ENCODE measurements at places on chromosomes 3 and 15.

DNA sequence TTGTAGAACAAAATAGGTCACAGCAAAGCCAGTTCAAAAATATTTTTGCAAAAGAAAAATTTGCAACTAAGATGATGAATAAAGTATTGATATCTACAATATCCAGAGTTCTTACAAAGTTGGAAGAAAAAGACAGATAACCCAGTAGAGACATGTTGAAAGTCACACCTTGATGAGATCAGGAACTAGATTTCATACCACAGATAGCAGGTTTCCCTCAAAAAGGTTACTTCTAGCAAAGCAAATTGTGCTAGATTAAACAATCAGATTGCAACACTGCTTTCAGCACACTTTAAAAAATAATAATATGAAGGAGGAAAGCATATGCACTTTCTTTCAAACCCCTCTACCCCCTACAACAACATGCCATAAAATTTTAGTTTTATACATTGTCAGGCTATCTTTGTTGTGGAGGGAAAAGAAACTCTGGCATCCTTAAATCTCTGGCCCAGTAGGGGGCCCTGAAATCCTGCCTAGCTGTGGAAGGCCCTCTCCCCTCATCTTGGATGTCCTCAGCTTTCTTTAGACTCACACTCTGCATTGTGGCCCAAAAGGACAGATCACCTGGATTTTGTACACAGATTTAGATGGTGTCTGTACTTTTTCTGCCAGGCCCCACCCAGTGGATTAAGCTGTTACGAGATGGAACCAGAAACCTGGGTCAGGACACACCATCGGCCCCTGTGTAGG is 50.9 kb downstream of the CCR3 start:
- no peak for DNase-seq

DNA sequence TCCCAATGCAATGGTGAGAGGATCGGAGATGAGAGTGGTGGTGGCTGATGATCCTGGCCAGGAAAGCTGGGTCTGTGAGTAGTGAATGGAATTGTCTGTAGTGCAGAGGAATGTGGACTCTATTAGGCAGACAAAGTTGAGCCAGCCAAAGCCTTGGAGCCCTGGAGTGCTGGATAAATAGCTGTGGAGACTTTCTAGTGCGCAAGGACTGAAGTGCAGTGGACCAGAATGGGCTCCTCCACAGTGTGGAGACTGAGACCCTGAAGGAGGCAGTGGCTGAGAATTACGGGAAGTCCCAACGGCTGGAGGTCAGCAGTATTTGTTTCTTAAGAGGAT is 874 bp downstream of the ZNF662 start:
- DNase-seq = no peak

DNA sequence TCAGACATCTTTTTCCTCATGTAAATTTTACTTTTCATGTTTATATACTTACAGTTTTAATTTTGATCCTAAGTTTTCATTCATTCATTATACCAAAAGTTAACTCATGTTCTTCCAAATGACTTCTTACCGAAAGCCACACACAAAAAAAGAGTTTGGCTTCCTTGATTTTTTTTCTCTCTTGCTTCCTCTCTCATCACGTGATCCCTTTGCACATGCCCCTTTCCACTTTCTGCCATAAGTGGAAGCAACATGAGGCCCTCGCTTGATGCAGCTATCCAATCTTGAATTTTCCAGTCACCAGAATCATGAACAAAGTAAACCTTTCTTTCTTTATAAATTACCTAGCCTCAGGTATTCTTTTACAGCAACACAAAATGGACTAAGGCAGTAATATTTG is 93.7 kb downstream of the LEKR1 start:
- no peak for DNase-seq

DNA sequence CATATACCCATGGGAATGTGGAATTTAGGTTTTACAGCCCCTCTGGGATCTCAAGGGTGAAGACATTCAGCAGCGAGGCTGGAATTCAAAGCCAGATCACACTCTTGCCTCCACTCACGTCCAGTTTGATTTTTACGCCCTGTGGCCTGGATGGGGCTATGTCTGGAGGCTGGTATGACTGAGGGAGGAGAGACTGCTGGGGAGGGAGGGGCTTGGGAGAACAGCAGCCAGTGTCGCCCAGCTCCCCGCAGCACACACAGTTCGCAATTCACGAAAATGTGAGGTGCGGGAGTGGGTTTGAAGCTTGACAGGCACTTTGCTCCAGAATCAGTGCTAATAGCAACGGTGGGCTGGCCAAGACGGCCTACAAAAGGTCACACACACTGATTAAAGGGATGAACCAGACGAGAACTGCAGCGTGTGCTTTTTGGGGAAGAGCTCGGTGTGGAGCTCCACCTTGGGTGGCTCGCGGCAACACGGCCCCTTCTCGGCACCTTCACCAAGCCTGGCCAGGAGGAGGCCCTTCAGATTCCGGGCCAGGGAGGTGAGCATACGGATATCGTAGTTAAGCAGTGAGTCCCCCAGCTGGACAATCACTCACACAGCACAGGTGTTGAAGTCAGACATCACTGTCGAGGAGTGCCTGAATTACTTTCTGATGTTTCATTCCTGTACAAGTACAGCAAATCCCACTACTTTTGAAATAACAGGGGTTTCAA is 16.4 kb downstream of the EHD4 start:
- DNase-seq = no peak

GRCh38 chr3:100269410-100270214 is 8.8 kb downstream of the TBC1D23 start:
- DNase-seq = peak; percentile 31

GRCh38 chr3:110697961-110698360 is 373.7 kb upstream of the NECTIN3 start:
- DNase-seq = no peak

DNA sequence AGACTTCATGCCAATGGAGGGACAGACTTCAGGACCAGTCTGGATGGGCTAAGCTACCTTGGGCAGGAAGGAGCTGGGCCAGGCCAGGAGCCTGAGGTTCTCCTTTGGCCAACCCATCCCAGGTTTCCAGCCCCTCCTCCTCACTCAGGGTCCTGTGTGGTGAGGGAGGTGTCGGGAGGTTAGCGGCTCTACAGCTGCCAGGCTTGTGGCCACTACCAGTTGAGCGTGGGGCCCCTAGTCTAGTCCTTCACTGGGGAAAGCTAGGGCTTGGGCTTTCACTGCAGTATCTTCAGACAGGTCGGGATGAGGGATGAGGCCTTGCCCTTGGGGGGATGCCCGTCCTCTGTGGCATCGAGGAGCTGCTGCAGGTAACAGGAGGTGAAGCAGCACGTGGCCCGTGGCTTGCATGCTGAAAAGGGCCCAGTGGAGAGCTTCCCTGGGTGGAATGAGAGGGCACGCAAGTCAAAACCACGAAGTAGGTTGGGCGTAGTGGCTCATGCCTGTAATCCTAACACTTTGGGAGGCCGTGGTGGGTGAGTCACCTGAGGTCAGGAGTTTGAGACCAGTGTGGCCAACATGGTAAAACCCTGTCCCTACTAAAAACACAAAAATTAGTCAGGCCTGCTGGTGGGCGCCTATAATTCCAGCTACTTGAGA is 8.5 kb upstream of the FANCD2 start:
- peak; percentile 76 for DNase-seq

DNA sequence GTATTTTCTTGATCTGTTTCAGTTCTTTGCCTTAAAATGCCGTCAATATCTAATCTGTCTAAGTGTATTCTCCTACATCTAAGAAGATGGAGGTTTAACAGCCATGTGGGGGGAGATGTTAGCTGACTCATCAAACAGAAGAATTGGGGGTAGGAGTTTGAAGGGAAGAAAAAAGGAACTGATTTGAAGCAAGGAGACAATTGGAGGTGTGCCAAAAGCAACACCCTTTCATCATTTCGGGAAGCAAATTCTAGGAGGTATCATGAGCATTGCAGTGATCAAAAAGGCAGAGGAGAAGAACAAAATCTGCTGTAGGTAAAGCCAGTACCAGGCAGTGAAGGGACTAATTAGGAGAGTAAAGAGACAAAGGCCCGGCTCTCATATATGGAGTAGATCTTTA is 337.3 kb upstream of the TBC1D5 start:
- DNase-seq = no peak

- no peak for DNase-seq
These were observed 120.7 kb downstream of the MBNL1 start for GRCh38 chr3:152389316-152389934.

GRCh38 chr3:50873376-50874157 is 198.8 kb downstream of the DOCK3 start:
- DNase-seq = no peak

DNA sequence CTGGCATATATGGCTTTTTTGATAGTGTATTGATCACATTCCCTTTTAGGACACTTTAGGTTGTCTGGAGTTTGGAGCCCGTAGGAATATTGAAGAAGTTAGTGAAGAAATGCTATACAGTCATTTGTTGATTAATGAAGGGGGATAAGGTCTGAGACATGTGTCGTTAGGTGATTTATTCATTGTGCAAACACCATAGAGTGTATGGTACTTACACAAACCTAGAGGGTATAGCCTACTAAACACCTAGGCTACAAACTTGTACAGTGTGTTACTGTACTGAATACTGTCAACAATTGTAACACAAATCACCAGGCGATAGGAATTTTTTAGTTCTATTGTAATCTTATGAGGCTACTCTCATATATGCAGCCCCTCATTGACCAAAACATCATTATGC is 3.3 kb downstream of the TPM1 start:
- no peak for DNase-seq

DNA sequence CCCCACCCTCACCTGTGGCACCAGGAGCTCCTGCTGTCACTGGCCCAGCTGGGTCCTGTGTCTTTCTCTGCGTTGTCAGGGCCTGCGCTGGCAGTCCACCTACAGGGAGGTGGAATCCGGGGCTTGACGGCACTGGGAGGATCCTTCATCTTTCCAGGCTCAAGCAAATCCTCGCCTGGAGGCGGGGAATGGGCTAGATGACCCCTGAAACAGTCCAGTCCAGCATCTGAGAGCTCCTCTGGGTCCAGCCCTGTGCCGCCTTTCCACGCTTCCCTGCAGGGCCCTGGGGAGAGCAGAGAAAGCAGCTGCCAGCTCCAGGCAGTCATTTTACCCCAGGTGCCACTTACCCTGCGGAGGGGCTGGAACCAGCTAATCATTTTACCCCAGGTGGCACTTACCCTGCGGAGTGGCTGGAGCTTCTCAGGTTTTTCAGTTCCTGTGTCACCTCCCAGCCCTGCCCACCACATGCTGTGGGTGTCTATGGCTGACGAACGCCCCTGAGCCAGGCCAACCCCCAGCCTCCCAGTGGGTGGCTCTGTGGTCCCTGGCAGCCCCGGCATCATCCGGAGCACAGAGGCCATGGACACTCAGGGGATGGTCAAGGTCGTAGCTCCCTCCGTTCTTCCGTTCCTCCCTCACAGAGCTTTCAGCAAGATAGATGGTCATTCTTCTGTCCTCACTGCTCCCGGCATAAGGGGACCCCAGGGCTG is 17.9 kb upstream of the ADIPOQ start:
- DNase-seq = no peak

- DNase-seq = peak; percentile 52
These were observed 80.0 kb downstream of the SQOR start for GRCh38 chr15:45714590-45715488.

DNA sequence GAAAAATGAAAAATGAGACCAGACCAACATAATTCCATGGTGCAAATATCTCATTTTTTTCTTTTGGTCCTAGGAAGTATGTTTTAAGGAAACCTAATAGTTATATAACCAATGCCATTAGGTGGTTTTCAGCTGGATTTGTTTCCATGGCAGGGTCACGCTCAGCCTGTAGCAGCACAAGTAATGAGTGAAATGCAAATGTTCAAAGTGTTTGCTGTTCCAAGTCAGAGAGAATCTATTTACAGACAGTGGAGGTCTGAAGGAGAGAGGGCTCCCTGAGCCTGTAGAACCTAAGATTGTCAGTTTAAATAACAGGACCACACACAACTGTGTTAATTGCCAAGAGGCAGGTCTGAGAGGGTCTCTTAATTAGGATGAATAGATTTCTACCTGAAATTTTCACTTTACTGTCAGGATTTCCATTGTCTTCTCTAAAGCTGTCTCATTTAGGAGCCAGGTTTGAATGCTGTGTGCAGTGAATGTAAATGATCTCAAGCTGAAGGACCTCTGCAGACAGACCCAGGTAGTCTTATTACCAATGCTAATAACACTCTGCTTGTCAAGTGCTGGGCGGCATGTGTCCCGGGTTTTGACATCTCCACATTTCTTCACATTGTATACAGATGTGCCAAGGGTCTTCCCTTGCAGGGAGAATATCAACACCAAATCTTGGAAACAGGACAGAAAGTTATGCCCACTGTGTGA is 317.3 kb upstream of the NECTIN3 start:
- DNase-seq = no peak

DNA sequence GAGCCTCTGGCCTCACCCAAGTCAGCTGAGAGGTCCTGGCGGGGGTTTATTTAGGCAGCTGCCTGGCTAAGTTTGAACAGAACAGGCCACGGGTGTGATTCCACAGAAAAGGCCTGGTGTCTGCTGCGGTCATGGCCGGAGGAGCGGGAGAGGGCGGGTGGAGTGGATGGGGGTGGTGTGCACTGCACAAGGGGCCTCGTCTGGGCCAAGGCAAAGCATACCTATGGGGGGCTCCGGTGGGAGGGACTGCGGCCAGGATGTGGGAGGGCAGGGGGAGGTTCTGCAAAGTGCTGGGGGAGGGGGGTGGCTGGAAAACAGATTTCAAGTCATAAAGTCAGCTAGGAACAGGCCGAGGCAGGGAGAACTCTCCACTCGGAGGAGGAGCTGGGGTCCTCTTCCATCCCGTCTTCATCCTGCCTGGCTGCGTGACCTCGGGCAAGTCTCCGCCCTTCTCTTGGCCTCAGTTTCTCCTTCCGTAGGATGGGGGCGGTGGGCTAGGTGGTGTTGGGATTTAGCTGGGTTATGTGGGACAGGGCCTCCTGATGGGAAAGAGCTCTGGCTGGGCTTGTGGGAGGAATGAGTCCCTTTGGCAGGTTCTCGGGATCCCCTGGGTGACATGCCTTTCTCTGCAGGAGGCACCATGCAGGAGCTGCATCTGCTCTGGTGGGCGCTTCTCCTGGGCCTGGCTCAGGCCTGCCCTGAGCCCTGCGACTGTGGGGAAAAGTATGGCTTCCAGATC is 878 bp downstream of the ISLR start:
- no peak for DNase-seq

GRCh38 chr3:53996141-53996874 is 104.6 kb upstream of the SELENOK start:
- no peak for DNase-seq

- peak; percentile 11 for DNase-seq
These were observed 768 bp upstream of the SEMA5B start for GRCh38 chr3:123028233-123028828.

DNA sequence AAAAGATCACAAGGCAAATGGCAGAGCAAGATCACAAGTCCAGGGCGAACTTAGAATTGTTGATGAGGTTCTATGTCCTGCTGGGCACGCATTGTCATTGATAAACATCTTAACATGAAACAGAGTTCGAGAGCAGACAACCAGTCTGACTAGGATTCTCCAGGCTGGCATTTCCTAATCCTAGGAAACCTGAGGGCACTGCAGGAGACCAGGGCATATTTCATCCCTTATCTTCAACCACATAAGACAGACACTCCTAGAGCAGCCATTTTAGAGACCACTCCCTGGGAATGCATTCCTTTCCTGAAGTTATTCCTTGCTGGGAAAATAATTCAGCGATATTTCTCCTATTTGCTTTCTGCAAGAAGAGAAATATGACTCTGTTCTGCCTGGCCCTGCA is 1199.9 kb downstream of the SI start:
- DNase-seq = no peak

GRCh38 chr3:196063971-196064370 is 17.9 kb downstream of the TFRC start:
- no peak for DNase-seq

- no peak for DNase-seq
These were observed 139.4 kb downstream of the RPLP1 start for GRCh38 chr15:69591905-69592508.

All from stimulated activated naive CD8-positive, alpha-beta T cell treated with anti-CD3 and anti-CD28 coated beads, Interleukin-15, Interleukin-2, amounts not matched to agents 100 U/mL and 50 U/mL, for 24 hours (primary cell).